ENCODE measurements at places on chromosomes 7 and 10.

- DNase-seq = no peak
These were observed 1372.7 kb downstream of the GATA3 start for GRCh38 chr10:9427209-9427608.

- DNase-seq = no peak
These were observed 48.8 kb downstream of the ITGA8 start for GRCh38 chr10:15670880-15671279.

DNA sequence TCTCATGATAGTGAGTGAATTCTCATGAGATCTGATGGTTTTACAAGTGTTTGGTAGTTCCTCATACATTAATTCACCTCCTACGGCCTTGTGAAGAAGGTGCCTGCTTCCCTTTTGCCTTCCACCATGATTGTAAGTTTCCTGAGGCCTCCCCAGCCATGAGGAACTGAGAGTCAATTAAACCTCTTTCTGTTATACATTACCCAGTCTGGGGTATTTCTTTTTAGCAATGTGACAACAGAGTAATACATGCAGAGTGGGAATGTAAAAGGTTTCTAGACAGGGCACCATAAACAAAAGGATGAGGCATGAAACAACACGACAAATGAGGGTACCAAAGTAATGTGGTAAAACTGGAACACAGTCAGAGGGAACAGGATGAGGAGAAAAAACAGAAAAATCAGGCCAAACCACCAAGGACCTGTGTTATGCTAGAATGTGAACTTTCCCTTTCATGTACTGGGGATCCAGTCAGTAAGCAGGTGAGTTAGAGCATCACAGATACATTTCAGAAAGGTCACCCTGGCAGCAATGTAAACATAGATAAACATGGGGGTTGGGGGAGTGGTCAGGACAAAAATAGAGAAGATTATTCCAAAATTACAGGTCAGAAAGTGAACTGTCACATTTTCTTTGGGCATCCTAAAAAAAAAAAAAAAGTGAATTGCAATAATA lies 31.9 kb downstream of the ANKRD26 start:
- DNase-seq = no peak

- DNase-seq = no peak
These were observed 5.4 kb upstream of the HERPUD2 start for GRCh38 chr7:35700333-35700732.

DNA sequence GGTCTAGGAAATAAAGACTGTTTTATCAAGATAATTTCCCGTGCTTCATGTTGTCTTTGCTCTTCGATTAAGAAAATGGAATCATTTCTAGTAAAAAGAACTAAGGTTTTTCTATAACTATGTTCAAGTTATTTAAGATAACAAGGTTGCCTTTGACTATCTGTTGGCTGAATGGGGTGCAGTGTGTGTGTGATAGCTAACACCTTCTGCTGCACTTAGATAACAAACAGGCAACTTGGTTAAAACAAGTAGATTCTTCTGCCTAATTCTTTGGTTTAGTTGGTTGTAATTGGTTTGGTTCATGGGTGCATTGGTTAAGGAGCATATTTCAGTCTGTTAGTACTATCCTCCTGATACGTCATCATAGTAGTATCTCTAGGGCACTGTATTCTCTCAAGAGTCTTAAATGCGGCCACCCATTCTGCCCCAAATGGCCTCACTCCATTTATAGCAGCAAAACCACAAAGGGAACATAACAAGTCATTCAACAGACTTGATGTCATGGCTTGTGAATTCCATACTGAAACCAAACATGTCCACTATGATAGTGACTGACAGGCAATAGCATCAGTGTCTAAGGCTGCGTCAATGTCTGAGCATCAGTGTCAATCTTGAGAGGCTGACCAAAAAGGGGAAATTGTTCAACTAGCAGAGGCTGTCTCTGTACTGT lies 55.7 kb downstream of the CCDC3 start:
- DNase-seq = no peak

GRCh38 chr10:131708225-131708880 lies 192.5 kb upstream of the PPP2R2D start:
- DNase-seq = no peak

DNA sequence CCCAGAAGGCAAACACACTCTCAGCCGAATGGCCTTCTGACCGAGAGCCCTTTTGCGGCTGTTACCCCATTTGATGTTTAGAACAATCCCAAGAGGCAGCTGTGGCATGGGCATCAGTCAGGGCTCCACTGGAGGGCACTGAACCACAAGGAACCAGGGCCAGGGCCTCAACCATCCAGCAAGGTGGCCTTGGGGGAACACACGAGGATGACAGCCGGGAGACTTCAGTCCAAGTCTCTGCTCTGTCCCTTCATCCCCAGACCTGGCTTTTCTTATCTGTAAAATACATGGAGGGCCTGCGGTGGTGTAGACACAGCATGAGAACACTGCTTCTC lies 63.6 kb upstream of the INSIG1 start:
- DNase-seq = no peak

DNA sequence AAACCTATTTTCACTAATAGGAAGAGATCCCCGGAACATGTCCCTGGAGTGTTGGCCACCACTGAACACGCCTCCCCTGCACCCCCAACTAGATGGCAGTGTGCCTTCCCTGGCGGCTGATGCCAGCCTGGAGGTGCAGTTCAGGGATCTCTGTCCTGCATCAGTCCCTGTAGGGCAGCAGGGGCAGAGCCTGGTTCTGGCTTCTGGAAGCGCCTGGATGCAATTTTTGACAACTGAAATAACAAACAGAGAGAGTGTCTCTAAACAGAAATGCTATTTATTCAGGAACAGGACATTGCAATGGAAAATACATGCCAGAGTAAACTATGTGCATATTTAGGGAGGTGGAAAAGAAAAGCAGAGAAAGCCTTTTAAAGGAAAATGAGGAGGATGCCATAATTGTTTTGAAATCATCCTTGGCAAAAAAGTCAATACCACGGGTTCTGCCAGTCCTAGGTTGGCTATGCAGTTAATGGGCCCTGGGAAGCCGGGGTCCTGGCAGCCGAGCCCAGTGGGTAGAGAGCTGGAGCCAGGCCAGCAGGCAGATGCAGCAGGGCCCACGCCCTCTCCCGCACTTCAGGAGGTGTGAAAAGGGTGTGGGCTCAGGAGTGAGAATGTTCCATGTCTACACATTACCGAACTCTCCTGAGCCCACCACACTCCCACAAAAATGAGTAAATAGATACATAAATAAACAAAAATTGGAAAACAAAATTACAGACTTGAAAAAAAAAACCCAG lies 18.5 kb downstream of the ANTXRL start:
- DNase-seq = no peak

DNA sequence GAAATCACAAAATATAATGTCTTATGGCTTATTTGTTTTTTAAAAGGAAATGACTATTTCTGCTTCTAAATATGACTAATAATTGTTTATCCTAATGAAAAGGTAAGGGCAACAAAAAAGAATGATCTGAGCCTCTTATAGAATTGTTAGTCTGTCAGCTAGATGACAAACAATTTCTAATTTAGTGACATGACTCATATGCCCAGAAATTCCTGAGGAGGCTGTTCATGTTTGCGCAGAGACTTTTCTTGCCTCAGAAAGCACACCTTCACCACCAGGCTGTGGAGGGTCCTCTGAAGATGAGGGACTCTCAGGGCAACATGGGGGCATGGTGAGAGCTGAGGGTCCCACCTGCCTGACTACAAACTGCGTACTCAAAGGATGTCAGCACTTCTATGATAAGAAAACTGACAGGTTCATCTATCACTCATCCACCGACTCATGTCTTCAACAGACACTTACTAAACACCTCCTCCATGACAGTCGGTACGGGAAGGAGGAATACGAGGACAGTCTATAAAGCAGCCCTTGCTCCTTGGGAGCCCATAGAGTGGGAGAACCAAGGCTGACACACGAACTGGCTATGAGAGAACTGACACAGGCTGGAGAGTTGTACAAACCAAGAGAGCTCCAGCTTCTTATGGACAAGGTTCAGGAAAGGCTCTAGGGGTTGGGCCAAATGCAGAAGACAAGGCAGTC lies 102.0 kb downstream of the PKD1L1 start:
- DNase-seq = no peak

- DNase-seq = no peak
These were observed 23.7 kb downstream of the RAB18 start for GRCh38 chr10:27527666-27528295.

- DNase-seq = no peak
These were observed 105.4 kb upstream of the BET1 start for GRCh38 chr7:94109556-94109955.

DNA sequence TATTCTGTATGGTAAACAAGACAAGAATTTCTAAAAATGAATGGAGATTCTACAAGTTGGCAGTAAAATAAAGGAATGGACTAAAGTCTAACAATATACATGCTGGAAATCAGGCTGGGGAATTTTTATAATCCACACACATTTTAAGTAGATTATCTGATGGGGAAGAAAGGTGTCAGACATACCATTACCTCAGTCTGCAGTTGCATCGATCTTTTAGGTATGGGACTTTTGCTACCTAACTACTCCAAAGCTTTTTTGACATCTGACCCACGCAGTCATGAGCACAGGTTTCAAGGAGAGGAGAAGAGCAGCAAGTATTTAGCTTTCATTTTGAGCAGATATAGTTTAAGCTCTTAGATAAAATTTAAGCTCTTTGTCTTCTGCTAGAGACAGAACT lies 113.0 kb downstream of the ZNF438 start:
- no peak for DNase-seq

DNA sequence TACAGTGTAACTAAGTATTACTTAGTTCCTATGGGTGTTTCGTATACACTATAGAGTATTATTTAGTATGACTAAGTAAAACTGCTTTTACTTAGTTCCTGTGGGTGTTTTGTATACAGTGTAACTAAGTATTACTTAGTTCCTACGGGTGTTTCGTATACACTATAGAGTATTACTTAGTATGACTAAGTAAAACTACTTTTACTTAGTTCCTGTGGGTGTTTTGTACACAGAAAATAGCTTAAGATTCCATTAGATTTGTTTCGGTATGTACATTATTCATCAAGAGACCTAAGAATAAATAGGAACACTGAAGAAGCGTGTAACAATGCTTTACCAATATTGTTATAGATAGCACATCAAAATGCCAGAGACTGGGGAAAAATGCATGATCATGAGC lies 25.0 kb downstream of the IGF2BP3 start:
- no peak for DNase-seq

DNA sequence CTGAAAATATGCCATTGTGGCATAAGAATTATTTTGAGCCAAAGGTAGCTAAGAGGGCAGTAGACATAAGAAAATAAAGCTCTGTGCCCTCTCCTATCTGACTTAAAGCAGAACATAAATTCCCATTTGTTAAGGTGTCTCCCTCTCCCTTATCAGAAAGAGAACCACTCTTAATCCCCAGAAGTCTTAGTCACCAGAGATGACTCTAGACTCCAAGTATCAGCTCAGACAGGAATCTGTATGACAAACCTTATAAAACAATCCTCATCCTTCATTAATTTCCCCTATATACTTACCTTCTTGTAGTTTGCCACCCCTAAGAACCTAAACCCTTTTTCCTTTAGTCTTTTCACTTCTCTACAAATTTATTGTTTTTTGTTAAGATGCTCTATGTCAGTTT lies 21.8 kb upstream of the PIP4K2A start:
- no peak for DNase-seq

DNA sequence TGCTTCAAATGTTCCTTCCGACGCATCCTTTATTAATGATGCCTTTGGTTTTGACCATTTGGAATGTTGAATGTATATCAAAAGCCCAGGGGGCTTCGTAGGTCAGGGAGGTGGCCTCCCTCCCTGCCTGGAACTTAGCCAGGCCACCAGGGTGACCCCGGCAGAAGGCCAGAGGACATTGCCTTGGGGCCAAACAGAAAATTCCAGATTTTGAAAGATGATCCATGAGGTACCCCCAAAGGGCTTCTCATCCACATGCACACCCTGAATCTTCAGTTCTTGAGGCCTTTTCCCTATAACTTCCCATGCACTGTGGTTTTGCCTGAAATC lies 171.7 kb downstream of the ADAM12 start:
- DNase-seq = no peak

DNA sequence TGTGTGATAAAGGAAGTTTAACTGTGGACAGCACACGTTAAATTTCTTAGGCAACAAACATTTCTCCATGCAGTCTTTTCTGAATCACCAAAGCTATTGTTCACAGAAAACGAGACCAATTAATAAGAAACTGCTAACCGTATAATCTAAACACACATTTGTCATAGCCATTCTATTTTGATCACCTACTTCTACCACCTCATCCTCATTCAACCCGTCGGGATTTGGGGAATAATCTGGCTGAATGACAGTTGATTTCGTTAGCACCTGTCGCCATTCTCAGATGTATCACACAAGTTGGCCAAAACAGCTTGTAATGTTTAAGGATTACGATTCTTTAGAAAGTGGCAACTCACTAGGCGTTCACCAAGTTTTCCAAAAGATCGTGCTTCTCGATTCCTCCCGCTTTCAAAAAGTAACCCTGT lies 1.2 kb downstream of the EZH2 start:
- DNase-seq = no peak

GRCh38 chr10:27448921-27449320 lies 55.2 kb upstream of the RAB18 start:
- no peak for DNase-seq

GRCh38 chr7:142889816-142890215 lies 4.3 kb upstream of the TRPV6 start:
- DNase-seq = no peak

GRCh38 chr7:24082826-24083225 lies 201.2 kb upstream of the NPY start:
- DNase-seq = no peak

GRCh38 chr10:126135941-126136595 lies 239.7 kb downstream of the FANK1 start:
- DNase-seq = no peak

- DNase-seq = no peak
These were observed 13.6 kb downstream of the CPA1 start for GRCh38 chr7:130393841-130394411.

DNA sequence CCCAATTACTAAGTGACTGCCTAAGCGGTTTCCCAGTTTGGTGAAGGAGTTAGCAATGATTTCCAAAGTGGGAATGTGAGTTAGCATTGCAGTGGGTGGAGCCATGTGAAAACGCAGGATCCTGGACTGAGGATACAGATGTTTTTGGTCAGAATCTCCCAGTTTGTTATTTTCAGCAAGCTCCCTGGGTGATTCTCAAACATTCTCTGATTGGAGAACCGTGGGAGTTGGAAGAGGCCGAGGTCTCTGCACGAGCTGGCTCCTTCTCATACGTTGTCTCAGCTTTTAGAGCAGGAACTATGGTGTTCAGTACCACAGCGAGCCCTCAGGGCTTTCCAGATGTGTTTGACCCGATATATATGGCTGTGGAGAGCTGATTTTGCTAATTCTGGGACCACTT lies 396.5 kb upstream of the NPVF start:
- DNase-seq = no peak

All from COR-L47 (cell line).